HepG2 (cell line): ENCODE measurements at places on chromosomes 16 and 17.

DNA sequence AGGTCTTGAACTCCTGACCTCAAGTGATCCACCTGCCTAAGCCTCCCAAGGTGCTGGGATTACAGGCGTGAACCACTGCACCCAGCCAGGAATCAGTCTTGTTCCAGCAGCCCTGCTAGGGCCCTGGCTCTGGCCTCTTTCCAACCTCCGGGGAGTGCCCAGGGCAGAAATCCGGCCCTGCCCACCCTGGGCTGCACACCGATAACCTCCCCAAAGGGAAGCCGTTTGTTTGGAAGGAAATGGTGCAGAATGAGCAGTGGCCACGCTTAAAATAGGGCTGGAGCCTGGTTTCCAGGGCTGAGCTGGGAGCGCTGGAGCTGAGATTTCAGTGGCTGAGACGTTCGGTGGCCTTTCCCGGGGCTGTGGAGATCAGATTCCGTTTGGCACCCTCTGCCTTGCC, 17.8 kb upstream of the EMP2 start:
- no peak for DNase-seq

DNA sequence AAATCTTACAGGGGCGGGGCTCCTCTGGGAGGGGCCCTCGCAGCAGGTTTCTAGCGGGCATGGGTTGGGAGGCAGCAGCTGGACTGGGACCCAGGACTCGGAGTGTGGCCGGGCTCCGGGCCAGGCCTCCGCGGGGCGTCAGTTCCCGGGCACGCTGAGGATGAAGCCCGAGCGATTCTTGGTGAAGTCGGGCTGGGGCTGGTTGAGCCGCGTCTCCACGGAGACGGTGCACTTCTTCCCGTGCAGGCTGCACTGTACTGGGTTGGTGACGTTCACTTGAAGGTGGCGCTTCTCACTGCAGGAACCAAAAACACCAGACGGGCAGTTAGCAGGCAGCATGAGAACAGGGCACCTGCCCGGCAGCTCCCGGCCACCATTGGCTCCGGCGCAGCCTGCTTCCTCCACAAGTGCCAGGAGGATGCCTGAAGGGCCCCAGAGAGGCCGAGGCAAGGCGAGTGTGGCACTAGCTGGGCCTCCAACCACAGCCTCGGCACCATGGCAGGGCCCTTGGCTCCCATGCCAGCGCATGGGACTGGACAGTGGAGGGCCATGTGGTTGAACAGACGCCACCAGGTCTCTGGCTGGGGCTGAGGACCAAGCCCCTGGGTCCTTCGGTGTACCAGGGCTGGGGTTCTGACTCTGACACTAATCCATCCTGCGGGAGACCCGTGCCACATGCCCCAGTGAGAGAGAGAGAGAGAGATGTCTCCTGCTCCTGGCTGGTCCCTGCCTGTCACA, 8.0 kb downstream of the CDK5R1 start:
- no peak for DNase-seq

DNA sequence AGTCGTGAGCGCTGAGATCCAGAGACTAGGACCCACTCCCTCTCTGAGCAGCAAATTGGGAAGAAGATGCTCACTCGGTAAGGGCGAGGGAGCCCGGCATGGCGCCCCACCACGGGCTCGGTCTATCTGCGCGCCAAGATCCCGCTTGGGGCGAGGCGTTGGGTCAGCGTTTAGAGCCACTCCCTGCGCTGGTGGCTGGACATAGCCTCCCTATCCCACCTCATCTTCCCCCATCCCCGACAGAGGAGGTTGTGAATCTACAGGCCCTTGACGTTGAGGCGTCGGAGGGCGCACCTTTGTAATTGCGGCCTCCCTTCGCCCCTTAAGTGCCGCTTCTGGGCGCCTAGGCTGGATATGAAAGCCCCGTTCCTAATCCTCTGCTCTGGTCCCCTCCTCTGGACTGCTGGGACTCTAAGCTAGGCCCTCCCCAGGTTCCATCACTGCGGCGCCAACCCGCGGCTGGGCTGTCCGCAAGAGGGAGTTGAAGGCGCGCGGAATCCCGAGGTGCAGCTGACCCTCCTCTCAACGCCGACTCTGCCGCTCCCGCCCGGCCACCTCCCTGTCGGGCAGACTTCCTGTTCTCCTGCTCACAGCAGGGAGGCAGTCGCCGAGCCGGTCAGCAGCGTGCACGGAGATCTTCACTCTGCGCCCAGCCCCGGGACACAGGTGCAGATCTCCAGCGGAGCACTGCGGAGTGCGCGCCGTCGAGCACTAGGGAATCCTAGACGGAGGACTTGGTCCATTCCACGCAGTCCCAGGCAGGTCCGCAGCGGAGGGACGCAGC, 16.1 kb upstream of the HOXB9 start:
- no peak for DNase-seq

DNA sequence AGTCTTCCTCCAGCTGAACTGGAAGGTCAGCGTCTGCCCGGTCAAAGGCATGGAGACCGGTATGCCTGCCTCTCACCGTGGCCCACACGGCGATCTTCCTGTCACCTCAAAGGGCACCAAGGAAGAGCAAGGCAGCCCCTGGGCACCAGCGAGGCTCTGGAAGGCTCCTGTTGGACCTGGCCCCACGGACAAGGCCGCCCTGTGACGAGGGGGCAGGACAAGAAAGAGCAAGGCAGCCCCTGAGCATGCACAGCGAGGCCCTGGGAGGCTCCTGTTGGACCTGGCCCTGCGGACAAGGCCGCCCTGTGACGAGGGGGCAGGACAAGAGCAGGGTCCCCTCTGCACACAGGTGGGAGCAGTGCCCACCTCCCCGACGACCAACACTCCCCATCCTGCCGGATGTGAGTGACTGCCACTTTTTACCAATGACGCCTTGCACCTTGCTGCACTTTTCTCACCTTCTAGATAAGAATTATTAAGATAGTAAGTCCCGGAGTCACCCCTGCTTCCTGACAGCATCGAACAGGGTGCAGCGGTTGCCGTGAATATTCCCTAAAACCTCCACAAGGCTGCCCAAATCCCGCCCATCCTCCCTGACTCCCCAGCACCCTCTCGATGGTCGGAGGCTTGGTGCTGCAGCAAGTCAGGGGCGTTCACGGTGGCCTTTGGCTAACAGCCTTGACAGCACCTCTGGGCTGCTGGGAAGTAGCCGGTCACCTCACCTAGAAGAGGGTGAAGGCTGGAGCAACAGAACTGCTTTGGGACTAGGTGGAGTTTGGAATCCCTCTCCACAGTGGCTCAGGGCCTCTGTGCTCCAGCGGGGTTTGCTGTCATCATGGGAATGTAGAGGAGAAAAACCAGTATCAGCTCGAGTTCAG, 5.6 kb upstream of the WDR45B start:
- DNase-seq = no peak

GRCh38 chr16:1357906-1358566, 6.3 kb downstream of the GNPTG start:
- no peak for DNase-seq

GRCh38 chr17:65218261-65218660, 81.1 kb downstream of the RGS9 start:
- no peak for DNase-seq

DNA sequence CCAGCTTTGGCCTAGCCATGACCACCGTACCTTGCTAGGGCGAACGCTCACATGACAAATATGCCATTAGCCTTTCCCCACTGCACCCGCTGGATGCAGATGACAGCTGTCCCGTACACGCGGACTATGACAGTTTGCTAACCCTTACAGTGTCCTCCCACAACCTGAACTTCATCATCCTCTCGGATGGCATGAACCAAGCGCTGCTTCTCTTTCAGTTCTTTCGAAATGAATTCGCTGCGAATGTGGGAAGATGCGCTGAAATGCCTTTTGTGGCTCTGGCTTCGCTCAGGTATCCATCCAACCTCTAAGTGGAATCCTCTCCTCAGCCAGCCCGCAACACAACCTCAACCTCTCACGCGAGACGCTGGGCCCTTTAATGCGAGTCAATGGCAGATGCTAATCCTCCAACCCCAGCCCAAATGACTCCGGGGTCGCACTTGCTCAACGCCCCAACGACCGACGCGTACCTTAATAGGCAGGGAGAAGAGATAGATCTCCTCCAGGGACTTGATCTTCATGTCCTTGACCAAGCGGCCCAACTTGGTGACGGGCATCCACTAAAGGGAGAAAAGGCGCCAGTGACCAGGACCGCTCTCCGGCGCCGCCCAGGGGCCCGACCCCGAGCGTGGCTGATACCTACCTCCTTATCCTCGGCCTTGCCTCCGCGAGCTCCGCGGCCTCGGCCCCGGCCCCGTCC, 670 bp downstream of the RPS2 start:
- DNase-seq = no peak

- no peak for DNase-seq
Measured at GRCh38 chr17:35429702-35430101, 2.6 kb downstream of the SLFN12 start.

- no peak for DNase-seq
Measured at GRCh38 chr16:64736857-64737256, 385.0 kb downstream of the CDH11 start.

DNA sequence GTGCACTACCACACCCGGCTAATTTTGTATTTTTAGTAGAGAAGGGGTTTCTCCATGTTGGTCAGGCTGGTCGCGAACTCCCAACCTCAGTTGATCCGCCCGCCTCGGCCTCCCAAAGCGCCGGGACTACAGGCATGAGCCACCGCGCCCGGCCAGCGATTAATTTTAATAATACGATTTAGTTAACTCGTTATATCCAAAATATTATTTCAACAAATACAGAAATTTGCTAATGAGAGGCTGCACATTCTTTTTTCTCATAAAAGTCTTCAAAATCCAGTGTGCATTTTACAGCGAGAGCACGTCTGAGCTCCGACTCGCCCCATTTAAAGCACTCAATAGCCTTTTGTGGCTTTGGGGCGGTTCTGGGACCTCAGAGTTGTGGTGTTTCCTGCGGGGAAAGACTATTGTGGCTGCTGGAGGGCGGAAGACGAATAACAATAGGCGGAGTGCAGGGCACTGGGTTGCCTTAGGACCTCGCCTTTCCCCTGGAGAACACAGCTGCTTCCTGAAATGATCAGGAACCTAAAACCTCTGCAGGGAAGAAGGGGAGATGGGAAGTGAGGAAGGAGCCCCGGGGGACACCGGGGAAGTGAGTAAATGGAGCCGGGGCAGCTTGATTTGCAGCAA, 2.9 kb upstream of the ZSCAN10 start:
- no peak for DNase-seq

- DNase-seq = no peak
Measured at GRCh38 chr16:74903120-74903519, 81.8 kb downstream of the WDR59 start.

GRCh38 chr16:81695321-81696165, 83.5 kb upstream of the PLCG2 start:
- DNase-seq = no peak

DNA sequence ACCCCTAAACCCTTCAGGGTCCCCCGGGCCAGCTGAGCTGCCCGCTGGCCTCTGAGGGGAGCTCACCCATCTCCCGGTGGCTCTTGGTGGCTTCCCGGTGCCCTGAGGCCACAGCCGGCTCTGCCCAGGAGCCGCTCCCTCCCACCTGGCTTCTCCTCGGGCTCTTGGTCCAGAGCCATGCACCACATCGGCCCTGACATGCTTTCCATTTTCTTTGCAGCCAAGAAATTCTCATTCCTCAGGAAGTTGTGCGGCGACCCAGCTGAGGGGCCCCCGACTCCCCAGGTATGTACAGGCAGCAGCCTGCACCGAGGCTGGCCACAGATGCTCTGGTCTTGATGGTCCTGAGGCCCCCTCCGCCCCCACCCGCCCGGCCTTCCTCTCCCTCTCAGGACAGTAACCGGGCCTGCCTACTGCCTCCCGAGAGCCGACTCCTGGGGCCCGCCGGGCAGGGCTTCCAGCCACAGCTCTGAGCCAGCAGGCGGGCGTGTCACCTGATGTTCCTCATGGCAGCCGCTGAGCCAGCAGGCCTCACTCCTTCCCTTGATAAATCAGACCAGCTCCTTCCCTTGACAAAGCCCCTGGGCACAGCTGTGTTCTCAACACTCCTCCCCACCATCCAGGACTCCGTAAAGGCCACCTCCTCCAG, 28.4 kb upstream of the ZFPM1 start:
- DNase-seq = no peak

DNA sequence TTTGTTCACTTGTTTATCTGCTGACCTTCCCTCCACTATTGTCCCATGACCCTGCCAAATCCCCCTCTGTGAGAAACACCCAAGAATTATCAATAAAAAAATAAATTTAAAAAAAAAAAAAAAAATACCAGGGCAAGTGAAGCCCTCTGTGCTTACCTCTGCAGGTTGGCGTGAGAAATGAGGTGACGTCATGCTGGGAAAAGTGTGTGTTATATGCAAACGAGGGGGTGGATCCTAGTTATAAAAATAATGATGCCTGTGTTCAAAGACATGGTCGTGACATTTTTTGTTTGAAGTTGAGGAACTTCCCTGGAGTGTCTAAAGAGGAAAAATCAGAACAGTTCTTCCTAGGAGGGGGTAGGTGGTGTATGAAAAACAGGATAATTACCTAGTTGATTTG, 20.2 kb downstream of the TMC7 start:
- peak; percentile 53 for DNase-seq

GRCh38 chr16:54118846-54119245, 167.7 kb downstream of the IRX3 start:
- DNase-seq = no peak

GRCh38 chr16:8958344-8959167, 5.2 kb downstream of the USP7 start:
- no peak for DNase-seq

GRCh38 chr17:43577664-43578403, 31.7 kb upstream of the ETV4 start:
- DNase-seq = no peak

GRCh38 chr16:84505249-84506187, 1.1 kb upstream of the MEAK7 start:
- no peak for DNase-seq

- no peak for DNase-seq
Measured at GRCh38 chr16:984736-985636, 3.4 kb downstream of the SOX8 start.

DNA sequence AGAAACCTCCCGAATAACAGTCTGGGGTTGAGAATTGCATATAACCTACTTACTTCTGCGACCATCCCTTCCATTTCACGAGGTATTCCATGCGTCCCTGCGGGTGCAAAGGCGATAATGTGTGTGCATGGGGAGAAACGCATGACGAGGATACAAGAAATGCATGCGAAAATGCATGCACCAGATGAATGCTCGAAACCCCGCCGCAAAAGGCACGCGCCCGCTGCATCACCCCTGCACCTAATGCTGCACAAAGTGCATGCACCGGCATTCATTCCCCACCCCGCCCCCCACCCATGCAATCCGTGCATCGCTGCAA, 474 bp downstream of the CBX8 start:
- DNase-seq = no peak

- DNase-seq = no peak
Measured at GRCh38 chr17:7425756-7426155, 340 bp downstream of the SPEM2 start.
